ENCODE measurements at places on chromosomes 4 and X. TPM values are rescaled to one million over a fixed set of nuclear protein-coding genes. Genes with fewer than 3 reads are reported as not detected.

DNA sequence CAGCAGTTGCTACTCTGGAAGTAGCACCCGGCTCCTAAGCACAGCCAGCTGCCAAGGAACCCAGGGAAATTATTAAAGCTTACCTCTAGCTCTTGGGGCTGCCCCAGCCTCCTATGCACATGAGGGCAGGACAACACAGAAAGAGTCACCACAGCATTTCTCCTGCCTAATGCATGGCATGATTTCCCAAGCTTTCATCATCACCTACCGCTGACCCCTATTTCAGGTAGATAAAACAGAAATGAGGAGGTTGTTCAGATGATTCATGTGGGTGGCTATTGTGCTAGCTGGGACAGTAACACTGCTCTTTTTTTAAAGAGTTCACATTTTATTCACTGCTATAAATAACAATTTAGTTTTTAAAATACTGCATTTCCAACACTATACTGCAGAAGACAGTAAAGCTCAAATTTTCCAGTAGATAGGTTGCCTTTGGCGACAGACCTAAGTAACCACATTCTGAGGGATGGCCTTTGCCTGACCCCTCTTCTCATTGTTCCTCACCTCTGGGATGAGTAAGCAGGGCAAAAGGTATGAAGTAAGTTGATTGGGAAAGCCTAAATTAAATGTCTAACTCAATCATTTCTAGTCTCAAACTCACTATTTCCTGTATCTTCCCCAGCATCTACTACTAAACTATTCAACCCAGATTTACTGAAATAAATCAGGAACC, 16.7 kb downstream of the CASK start:
- DNase-seq, result peak; percentile 21

EPHA5 gene
- total RNA-seq, result under 0.01 TPM

F8A2 gene
- not detected for total RNA-seq

GRCh38 chr4:169208090-169208455, 62.7 kb downstream of the SH3RF1 start:
- no peak for DNase-seq
